ENCODE measurements at places on chromosomes 6 and 20.

GRCh38 chr20:64223526-64224067 is 32.0 kb upstream of the PCMTD2 start:
- peak; percentile 14 for DNase-seq

GRCh38 chr6:91874971-91875370 is 1288.1 kb upstream of the MAP3K7 start:
- no peak for DNase-seq

DNA sequence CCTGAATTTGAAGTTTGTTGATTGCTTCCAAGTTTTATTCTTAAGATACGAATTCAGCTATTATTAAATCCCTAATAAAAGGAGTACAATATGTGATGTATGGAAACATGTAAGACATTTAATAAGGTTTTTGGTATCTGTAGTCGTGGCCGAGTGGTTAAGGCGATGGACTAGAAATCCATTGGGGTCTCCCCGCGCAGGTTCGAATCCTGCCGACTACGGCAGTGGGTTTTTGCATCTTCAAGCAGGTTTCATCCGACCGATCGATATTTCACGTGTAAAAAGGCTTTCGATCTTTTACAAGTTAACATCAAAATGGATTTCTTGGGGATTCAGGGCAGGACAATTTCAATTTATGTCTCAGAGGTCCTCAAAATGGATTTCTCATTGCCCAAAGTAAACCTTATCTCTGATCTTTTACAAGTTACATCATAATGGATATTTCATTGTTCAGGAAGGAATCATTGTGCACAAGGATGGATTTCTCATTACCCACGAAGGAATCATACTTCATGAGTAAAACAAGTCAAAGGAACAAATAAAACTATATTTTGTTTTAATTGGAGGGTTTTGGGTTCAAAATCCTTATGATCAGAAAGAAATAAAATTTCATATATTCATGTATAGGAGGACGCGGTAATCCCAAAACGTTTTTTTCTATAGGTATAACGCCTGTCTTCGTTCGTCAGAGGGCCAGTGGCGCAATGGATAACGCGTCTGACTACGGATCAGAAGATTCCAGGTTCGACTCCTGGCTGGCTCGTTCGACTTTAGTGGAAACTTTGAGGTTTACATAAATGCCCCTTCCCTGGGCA is 37.3 kb upstream of the BTN3A2 start:
- peak; percentile 82 for DNase-seq

GRCh38 chr20:36070451-36070850 is 84.1 kb upstream of the EPB41L1 start:
- DNase-seq, result no peak

GRCh38 chr6:36035225-36035624 is 7.6 kb downstream of the MAPK14 start:
- peak; percentile 17 for DNase-seq

GRCh38 chr20:17227669-17228623 is 1.1 kb downstream of the PCSK2 start:
- no peak for DNase-seq

- no peak for DNase-seq
Observed at GRCh38 chr20:41058674-41059635, 30.3 kb downstream of the TOP1 start.

DNA sequence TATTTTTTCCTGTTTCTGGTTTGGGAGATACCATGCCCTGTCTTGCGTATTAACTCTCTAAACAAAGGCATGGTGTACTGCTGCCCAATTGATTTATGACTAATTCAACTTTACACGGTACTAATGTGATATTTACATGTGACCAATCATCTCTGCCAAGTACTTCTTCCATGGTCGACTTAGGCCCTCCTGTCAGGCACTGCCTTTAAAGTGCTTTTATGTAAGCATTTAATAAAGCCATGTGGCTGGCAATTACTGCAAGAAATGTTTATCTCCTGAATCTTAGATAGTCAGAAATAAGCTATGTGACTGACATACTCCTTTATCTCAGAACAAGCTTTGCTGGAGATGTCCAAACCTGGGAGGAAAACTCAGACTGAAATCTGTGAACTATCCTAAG is 323.4 kb downstream of the BTBD3 start:
- no peak for DNase-seq

GRCh38 chr20:52060794-52061714 is 130.5 kb downstream of the ZFP64 start:
- DNase-seq, result peak; percentile 22

GRCh38 chr6:105001906-105002305 is 45.0 kb downstream of the LIN28B start:
- DNase-seq, result no peak

- no peak for DNase-seq
Observed at GRCh38 chr20:24066076-24066700, 77.6 kb upstream of the GGTLC1 start.

GRCh38 chr6:169144356-169144755 is 109.3 kb downstream of the THBS2 start:
- DNase-seq, result no peak

- DNase-seq, result peak; percentile 80
Observed at GRCh38 chr20:45842169-45842812, 8.7 kb downstream of the SNX21 start.

DNA sequence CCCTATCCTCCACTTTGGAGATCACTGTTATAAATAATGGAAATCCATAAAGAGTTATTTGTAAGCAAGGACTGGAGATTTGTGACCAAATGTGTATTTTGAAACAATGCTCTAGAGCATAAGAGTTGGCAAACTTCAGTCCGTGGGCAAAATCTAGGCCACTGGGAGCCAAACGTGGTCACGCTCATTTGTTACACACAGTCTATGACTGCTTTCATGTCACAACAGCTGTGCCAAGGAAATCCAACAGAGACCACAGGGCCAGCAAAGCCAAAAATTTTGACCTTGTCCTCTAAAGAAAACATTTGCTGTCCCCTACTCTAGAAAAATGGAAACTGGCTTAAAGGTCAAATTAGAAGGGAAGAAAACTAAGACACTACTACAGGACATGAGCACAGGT is 7.9 kb downstream of the ZNF334 start:
- DNase-seq, result no peak

GRCh38 chr20:1712634-1713624 is 55.4 kb upstream of the SIRPG start:
- DNase-seq, result no peak

- no peak for DNase-seq
Observed at GRCh38 chr20:15144916-15145315, 807.5 kb upstream of the FLRT3 start.

GRCh38 chr6:166058064-166058739 is 109.4 kb downstream of the TBXT start:
- peak; percentile 26 for DNase-seq

GRCh38 chr6:120147071-120147871 is 797.7 kb upstream of the MAN1A1 start:
- DNase-seq, result no peak

GRCh38 chr20:4180356-4180755 is 165.0 kb upstream of the RNF24 start:
- no peak for DNase-seq

DNA sequence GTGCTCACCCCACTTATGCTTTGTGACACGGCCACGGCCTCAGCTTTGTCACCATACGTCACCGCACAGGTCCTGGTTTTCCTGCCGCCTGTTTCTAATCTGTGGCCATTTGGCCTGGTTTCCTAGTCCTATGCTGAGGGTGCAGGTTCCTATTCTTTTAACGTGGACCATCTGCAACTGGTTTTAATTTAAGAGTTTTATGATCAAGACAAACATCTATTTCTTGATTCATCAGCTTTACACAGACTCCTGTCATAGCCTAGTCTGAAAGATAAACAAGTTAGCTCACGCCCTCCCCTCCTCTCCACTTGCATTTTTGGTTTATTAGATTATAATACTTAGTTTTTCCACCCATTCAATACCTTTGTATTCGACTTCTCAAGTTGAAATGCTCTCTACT is 97.5 kb upstream of the RPS6KA2 start:
- peak; percentile 59 for DNase-seq

- peak; percentile 11 for DNase-seq
Observed at GRCh38 chr6:149779644-149779963, 30.1 kb downstream of the PCMT1 start.

GRCh38 chr6:24093381-24093780 is 32.6 kb upstream of the NRSN1 start:
- peak; percentile 53 for DNase-seq

DNA sequence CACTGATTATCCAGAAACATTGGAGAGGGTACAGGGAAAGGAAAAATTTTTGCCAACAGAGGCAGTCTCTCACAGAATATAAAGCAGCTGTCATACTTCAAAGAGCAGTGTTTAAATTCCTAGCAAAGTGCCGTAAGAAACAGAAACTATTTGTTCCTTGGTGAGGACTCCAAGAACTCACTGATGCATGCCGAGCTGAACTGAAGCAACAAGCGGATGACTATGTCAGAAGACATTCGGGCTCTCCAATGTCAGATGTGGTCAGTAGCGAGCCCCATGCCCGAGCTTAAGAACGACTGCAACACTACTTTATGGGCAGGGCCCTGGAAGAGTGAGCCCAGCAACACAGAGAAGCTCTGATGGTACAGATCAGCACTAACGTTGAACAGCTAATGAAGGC is 54.7 kb downstream of the OR2B6 start:
- DNase-seq, result no peak

GRCh38 chr6:151325075-151326050 is 66.0 kb downstream of the ZBTB2 start:
- DNase-seq, result peak; percentile 86

- DNase-seq, result peak; percentile 84
Observed at GRCh38 chr20:52972190-52972937, at the start of gene TSHZ2. TSS of gene TSHZ2 (plus strand) at chr20:52972358. CDS start at chr20:52973294, 936 bp downstream.

GRCh38 chr6:30884521-30885480 is 482 bp downstream of the DDR1 start:
- no peak for DNase-seq

GRCh38 chr6:79111549-79111948 is 33.5 kb upstream of the PHIP start:
- DNase-seq, result no peak

- DNase-seq, result no peak
Observed at GRCh38 chr6:136137739-136138402, 112.2 kb downstream of the MTFR2 start.

GRCh38 chr6:27752038-27752885 is 159.9 kb downstream of the OR2B2 start:
- peak; percentile 78 for DNase-seq
